CD4-positive, alpha-beta T cell (primary cell): ENCODE measurements at places on chromosomes 2 and 18. TPM values are rescaled to one million over a fixed set of nuclear protein-coding genes. Genes with fewer than 3 reads are reported as not detected.

DNA sequence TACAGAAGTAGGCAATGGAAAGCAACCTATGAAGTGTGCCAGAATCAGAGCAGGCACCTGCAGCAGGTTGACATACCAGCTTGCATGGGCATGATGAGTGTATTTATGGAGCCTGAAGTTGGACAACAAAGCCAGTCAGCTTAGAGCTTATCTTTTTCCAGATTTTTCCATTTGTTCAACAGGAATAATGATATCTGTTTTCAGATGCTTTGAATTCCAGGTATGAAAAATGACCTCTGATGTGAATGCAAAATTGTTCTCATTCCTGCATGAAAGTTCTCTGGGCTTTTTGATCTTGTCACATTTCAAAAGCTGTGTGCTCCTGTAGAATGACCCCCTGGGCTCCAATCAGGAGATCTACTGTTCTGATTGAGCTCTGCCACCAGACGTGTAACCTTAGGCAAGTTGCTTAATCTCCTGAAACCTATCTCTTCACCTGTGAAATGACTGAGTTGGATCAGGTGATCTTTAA, 38.2 kb upstream of the VIT start:
- no peak overlapping the region for H3K27ac ChIP-seq
- no peak for DNase-seq
- H3K27me3 ChIP-seq, result no peaks in the 10 kb centered on the region
- H3K4me1 ChIP-seq, result no peaks in the 10 kb centered on the region

DNA sequence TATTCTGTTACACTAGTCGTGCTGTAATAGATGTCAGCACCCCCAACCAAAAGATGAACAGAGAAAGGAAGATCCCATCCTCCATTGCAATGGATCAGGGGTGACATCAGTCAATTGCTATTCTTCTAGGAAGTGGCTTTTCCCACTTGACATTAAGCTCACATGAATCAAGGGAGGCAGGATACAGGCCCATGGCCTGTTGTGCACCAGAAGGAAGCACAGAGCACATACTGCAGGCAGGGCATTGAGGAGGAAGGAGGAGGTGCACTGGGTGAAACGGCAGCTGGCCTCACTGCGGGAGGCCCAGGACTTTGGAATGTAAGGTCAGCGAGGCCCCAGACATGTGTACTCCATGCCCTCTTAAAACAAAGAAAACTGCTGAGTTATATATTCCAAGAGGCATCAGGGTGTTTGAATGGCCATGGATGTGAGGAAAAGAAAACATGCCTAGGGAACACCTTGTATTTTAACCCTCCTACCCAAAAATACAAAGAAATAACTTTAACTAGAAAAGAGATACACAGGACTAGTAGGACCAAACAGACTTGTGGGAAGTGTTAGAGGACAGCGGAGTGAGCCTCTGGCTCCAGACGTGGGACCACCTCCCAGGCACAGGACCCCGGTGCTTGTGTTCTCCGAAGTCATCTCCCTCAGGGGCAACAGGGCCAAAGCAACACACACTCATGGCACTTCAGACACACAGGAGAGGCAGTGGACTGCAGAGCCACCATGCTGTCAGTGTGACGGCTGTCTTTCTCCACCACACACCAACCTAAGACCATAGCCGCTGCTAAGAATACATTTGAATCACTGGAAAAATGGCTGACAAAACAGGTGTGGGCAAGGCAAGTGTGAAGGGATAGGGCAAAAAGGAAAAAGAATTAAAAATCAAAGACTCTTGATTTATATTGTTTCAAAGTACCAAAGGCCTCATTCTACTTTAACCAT, 51.4 kb upstream of the RIOK3 start:
- no peaks in the 10 kb centered on the region for H3K36me3 ChIP-seq
- no peaks in the 10 kb centered on the region for H3K27me3 ChIP-seq
- H3K4me3 ChIP-seq, result no peak overlapping the region
- no peak overlapping the region for H3K27ac ChIP-seq

DSG1 gene
- total RNA-seq, result not detected

GRCh38 chr2:12350821-12351220, 365.9 kb upstream of the TRIB2 start:
- H3K4me3 ChIP-seq, result no peak overlapping the region
- no peaks in the 10 kb centered on the region for H3K36me3 ChIP-seq
- H3K27me3 ChIP-seq, result no peaks in the 10 kb centered on the region
- no peak for DNase-seq
- H3K4me1 ChIP-seq, result no peaks in the 10 kb centered on the region

VIT gene
- total RNA-seq, result not detected

DNA sequence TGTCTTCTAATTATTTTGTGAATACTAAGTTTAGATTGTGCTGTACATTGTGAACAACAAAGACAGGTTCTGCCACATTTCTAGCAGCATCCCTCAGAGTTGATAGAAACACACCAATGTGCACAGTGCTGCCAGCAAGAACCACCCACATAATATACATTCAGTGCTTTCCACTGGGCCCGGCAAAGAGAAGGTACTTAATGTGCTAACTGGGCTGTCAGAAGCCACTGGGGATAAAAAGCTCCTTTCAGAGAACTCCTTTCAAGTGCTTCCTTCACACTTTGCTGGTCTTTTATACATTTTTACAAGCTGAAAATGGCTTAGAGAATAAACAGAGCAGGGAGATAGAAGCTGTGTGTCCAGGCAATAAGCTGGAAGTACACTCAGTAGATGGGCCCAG, 58.0 kb upstream of the CAPN13 start:
- peaks cover 10% of the 10 kb centered on the region for H3K27me3 ChIP-seq
- DNase-seq, result no peak
- H3K27ac ChIP-seq, result no peak overlapping the region
- H3K36me3 ChIP-seq, result no peaks in the 10 kb centered on the region

DNA sequence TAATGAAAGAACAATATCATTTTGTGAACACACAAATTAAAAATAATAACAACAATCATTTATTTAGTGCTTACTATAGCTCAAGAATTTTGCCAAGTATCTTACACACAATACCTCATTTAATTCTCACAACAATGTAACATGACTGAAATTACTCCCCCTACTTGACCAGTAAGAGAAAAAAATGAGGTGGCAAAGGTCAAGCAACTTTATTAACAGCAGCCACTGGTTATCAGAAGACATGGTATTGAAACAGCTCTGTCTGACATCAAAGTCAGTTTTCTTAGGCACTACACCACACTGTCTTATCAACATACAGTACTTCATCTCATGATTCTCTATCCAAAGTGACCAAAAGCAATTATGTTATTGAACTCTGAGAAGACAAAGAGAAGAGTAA, 389.4 kb downstream of the ZEB2 start:
- H3K27ac ChIP-seq, result no peak overlapping the region
- no peaks in the 10 kb centered on the region for H3K36me3 ChIP-seq
- H3K27me3 ChIP-seq, result no peaks in the 10 kb centered on the region
- H3K4me1 ChIP-seq, result no peaks in the 10 kb centered on the region
- no peak overlapping the region for H3K4me3 ChIP-seq
- no peak for DNase-seq

DNA sequence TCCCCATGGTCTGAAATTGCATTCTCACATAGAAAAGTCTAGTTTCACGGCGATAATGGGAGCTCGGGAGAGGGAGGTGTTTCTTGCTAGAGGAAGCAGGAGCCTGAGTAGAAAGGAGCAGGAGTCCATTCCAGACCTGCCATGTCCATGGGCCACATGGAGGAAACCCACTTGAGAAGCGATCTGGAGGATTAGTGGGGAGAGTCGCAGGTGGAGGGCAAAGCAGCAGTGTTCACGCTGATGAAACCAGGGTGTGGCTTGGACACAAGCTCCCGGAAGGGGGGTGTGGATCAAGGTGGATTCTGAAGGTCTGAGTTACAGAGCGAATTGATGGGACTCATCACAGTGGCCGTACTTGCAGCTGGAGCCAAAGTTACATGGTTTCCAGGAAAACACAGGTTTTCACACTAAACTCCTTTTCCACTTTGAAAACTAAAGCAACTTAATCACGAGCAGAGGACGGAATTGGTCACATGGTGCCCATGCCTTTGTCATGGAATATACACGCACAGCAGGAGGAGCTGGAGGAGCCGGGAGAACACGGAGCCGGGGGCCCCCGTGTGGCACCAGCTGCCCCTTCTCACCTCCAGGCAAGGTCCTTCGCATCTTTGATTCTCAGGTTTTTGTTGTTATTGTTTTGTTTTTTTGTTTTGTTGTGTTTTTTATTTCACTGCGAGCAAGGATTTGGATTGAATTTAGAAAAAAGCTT, 255.1 kb upstream of the MYT1L start:
- no peaks in the 10 kb centered on the region for H3K36me3 ChIP-seq
- H3K27me3 ChIP-seq, result no peaks in the 10 kb centered on the region
- no peak for DNase-seq
- H3K27ac ChIP-seq, result no peak overlapping the region
- H3K4me1 ChIP-seq, result no peaks in the 10 kb centered on the region

SLC1A4 gene
- total RNA-seq, result 2.4 TPM

- H3K4me3 ChIP-seq, result no peak overlapping the region
- H3K36me3 ChIP-seq, result no peaks in the 10 kb centered on the region
- H3K27me3 ChIP-seq, result no peaks in the 10 kb centered on the region
Measured at GRCh38 chr2:14978845-14979244, 346.3 kb downstream of the LRATD1 start.

DNA sequence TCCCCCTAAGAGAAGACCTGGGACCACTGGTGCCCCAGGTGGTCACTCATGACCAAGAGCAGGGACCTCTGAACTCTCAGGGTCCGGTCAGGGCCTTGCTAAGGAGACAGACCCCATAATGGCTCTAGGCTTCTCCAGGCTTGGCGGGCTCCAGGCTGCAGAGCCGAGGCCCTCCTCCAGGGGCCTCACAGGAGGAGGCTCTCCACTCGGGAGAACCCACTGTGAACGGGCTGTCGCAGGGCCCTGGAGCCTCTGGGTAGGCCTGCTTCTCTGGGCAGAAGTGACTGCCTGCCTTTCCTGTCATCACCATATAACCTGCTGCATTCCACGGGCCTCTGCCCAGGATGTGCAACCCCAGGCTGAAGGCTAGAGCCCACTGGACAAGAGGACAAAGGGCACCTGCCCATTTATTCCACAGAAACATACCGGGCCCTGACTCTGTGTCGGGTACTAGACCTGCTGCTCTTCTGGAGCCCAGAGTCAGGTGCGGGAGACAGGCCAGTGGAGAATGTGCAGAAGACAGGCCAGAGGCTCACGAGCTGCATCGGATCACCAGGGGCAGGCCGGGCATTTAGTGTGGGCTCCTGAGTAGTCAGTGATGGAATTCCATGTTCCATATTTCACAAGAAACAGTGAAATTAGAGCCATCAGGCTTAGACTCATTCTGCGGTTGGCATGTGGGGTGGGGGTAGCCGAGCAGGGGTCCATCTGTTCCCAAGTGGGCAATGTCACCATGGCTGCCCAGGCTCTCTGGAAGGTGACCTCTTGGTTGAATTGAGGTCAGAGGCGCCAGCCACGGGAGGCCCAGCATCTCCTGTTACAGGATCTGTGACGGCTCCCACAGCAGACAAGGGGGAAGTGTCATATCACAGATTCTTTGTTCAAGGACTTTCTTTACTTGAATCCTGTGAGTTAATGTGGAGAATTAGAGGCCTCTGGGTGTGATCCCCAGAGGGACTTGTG, 220.8 kb downstream of the SH3RF3 start:
- peak overlapping the region; percentile 69 for H3K27ac ChIP-seq
- no peaks in the 10 kb centered on the region for H3K36me3 ChIP-seq
- peak overlapping the region; percentile 15 for H3K4me3 ChIP-seq
- DNase-seq, result no peak
- H3K4me1 ChIP-seq, result peaks cover 44% of the 10 kb centered on the region
- no peaks in the 10 kb centered on the region for H3K27me3 ChIP-seq

- DNase-seq, result no peak
- no peaks in the 10 kb centered on the region for H3K27me3 ChIP-seq
- H3K4me3 ChIP-seq, result no peak overlapping the region
- H3K36me3 ChIP-seq, result no peaks in the 10 kb centered on the region
Measured at GRCh38 chr2:221286406-221286805, 285.7 kb downstream of the EPHA4 start.

GRCh38 chr18:51030537-51031258, 685 bp downstream of the SMAD4 start:
- peaks cover 39% of the 10 kb centered on the region for H3K4me1 ChIP-seq
- peaks cover 9% of the 10 kb centered on the region for H3K36me3 ChIP-seq
- peak; percentile 74 for DNase-seq
- H3K27ac ChIP-seq, result peak overlapping the region; percentile 50
- no peaks in the 10 kb centered on the region for H3K27me3 ChIP-seq
- H3K4me3 ChIP-seq, result peak overlapping the region; percentile 77

DNA sequence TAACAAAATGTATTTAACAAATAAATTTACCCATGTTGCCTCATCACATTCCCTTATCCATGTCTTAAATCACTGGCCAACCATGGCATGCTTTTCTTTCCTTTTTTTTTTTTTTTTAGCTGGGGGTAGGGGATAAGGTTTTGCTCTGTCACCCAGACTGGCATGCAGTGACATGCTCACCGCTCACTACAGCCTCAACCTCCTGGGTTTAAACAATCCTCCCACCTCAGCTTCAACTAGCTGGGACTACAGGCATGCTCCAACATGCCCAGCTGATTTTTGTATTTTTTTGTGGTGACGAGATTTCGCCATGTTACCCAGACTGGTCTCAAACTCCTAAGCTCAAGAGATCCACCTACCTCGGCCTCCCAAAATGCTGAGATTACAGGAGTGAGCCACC, 266.4 kb downstream of the THSD7B start:
- no peaks in the 10 kb centered on the region for H3K4me1 ChIP-seq
- no peak overlapping the region for H3K4me3 ChIP-seq
- H3K36me3 ChIP-seq, result no peaks in the 10 kb centered on the region
- DNase-seq, result no peak

GRCh38 chr2:184297085-184297484, 301.2 kb upstream of the ZNF804A start:
- H3K27ac ChIP-seq, result no peak overlapping the region
- no peak overlapping the region for H3K4me3 ChIP-seq
- no peaks in the 10 kb centered on the region for H3K36me3 ChIP-seq
- H3K27me3 ChIP-seq, result no peaks in the 10 kb centered on the region
- H3K4me1 ChIP-seq, result no peaks in the 10 kb centered on the region

DNA sequence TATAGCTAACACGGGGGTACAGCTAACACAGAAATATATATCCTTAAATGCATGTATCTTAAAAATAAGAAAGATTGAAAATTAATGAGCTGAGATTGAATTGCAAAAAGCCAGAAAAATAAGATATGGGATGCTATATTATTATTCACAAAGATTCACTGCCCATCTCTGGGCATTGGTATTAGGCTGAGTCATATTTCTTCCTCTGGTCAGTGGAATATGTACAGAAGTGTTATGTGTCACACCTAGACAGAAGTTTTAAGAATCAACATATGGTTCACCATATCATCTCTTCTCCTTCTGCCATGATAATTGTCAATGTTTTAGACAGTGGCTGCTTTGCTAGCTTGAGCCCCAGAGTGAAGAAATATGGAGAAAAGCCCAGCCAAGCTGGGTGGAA, 14.0 kb upstream of the MCFD2 start:
- no peak for DNase-seq
- no peak overlapping the region for H3K4me3 ChIP-seq
- no peaks in the 10 kb centered on the region for H3K27me3 ChIP-seq
- H3K4me1 ChIP-seq, result no peaks in the 10 kb centered on the region

DNA sequence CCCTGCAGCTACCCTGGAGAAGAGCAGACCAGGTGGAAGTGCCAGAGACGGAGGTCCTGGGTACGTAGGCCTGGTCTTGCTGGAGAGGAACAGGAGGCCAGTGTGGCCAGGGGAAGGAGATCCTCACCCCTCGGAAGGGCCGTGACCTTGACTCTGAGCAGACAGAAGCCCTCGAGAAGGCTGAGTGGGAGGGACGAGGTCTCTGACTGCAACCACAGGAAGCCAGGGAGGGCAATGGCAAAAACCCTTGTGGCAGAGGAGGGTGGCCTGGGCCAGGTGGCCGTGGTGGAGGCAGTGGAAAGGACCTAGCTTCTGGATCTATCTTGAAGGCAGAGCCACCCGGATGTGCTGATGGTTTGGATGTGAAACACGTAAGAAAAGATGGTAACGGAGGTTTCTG, 28.1 kb downstream of the THAP4 start:
- DNase-seq, result no peak
- peaks cover 24% of the 10 kb centered on the region for H3K4me1 ChIP-seq
- no peak overlapping the region for H3K4me3 ChIP-seq
- H3K27ac ChIP-seq, result peak overlapping the region; percentile 13
- H3K36me3 ChIP-seq, result peaks cover 30% of the 10 kb centered on the region
- no peaks in the 10 kb centered on the region for H3K27me3 ChIP-seq

RAMP1 gene
- not detected for total RNA-seq
